Activated CD4-positive, alpha-beta T cell treated with anti-CD3 and anti-CD28 coated beads, Interleukin-2, amount 50 U/mL, for 48 hours (primary cell): ENCODE measurements at places on chromosomes 2 and 18.
A peak's percentile ranks its signal among the peaks of the same experiment; 100 is the strongest.

DNA sequence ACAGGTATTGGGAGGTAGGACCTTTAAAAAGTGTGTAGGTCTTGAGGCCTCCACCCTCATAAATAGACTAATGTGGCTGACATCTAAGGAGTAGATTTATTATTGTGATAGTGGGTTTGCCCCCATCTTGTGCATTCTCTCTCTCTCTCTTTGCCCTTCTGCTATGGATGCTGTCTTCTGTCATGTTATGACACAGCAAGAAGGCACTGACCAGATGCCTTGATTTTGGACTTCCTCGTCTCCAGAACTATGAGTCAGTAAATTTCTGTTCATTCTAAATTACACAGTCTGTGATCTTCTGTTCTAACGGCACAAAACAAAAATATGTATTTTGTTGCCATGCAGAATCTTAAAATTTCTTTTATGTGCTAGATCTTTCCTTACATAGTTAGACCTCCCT, 66.9 kb downstream of the ATAD2B start:
- DNase-seq: no peak

GRCh38 chr2:65901756-65902155, 469.4 kb upstream of the SPRED2 start:
- no peak for DNase-seq

- no peak for DNase-seq
Measured at GRCh38 chr2:73922681-73923080, 4.0 kb upstream of the DGUOK start.

GRCh38 chr2:5766056-5766455, 73.9 kb downstream of the SOX11 start:
- DNase-seq: no peak

GRCh38 chr18:5918205-5918858, 23.0 kb upstream of the TMEM200C start:
- DNase-seq: no peak

GRCh38 chr18:813172-814071, 1.4 kb upstream of the YES1 start:
- DNase-seq: no peak

DNA sequence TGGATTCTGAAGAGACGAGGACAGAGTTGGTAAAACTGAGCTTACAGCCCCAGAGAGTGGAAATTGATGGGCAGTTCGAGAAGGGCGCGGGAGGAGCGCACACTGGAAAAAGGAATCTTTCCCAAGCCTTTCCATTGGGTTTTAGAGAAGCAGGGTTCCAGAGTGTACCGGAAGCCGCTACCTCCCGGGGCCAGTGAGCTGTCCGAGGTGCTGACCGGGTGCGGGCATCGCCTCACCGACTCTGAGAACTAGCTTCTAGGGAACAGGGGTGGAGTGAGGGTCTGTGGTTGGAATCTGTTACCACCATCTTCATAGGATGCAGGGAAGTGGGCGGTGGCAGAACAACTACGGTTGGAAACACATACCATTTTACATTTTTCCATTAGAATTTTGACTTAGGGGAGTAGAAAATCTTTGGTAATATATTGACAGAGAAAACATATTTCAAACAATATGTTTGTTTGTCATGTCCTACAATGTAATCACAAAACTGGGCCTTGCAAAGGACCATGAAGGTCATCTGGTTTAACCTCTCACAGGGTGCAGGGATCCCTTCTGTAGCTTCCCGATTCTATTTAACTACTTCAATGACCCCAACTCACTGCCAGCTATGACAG, 724 bp downstream of the NMS start:
- peak; percentile 13 for DNase-seq

- DNase-seq: no peak
Measured at GRCh38 chr2:63486861-63487290, 101.4 kb downstream of the WDPCP start.

- no peak for DNase-seq
Measured at GRCh38 chr2:10220045-10220901, 82.4 kb upstream of the HPCAL1 start.

- DNase-seq: peak; percentile 29
Measured at GRCh38 chr18:13540477-13541182, 185.7 kb downstream of the FAM210A start.

DNA sequence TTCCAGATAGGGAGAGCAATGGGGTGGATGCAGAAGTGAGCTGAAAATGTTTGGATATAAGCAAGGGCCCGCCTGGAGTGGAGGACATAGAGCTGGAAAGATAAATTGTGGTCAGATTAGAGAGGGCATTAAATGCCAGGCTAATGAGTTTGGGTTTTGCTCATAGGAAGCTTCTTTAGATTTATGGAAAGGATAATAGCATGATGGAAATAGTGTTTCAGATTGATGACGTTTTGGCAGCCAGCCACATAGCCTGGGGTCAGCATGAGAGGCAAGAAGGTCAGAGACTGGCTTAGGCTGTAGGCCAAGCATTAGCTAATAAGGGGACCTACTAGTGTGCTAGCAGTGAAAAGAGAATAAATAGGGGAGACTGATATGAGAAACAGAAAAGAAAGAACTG, 321.6 kb downstream of the STK39 start:
- no peak for DNase-seq

- peak; percentile 23 for DNase-seq
Measured at GRCh38 chr18:26549263-26550094, 1.1 kb upstream of the KCTD1 start.

DNA sequence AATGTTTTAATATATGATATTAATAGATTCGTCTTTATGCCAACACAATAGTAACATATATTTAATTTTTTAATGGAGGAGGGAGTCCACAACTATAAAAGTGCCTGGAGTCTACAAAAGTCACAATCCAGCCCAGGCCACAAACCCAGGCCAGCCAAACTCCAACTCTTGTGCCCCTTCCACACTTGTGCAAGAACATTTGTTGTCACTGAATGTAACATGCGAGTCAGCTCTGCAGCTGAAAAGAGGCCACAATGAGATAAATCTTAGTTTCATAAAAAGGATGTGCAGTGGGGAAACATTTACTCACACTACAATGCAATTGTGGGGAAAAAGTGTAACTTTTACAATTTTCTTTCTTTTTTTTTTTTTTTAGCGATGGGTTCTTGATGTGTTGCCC, 110.8 kb downstream of the MCFD2 start:
- no peak for DNase-seq

- no peak for DNase-seq
Measured at GRCh38 chr2:109144271-109144670, 15.3 kb downstream of the SH3RF3 start.

GRCh38 chr2:28758459-28758858, 6.8 kb downstream of the PPP1CB start:
- DNase-seq: no peak

DNA sequence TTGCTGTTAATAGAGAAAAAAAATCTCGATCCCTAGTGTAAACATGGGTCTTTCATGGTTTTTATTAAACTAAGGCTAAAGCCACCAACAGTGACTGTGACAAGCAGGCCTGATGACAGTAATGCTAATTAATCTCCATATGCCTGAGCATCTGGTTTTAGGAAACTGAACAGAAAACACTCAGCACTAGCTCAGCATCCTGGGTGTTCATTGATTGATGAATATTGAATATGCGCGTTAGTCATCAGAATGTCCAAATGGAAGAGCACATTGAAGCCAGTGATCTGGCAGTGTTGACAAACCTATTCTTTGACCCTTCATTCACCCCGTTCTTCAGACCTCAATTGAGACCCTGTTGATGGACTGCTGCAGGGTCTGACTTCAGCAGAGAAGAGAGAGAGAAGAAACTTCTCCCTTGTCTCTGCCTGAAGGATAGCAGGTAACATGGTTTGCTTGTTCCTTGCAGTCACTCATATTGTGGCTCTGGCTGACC, 283.8 kb downstream of the RDH14 start:
- DNase-seq: no peak

GRCh38 chr18:78895207-78896001, 84.2 kb upstream of the SALL3 start:
- no peak for DNase-seq

DNA sequence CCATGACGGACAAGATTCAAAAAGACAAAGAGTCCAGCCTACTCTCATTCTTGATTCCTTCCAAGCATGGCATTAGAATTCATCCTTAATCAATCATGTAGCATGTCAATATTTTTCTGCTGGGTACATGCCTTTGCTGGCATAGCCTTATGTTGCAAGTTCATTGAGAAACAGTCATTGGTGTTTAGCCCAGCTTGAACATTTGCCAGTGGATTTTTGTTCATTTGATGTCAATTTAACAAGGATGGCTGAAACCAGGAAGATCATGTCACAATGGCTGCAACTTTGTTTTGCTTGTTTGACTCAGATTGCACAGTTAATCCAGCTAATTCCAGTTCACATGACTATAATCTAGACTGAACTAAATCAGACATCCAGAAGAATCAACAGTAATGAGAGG, 1132.2 kb downstream of the LRP1B start:
- no peak for DNase-seq

- no peak for DNase-seq
Measured at GRCh38 chr2:86489542-86489941, 48.4 kb downstream of the KDM3A start.

DNA sequence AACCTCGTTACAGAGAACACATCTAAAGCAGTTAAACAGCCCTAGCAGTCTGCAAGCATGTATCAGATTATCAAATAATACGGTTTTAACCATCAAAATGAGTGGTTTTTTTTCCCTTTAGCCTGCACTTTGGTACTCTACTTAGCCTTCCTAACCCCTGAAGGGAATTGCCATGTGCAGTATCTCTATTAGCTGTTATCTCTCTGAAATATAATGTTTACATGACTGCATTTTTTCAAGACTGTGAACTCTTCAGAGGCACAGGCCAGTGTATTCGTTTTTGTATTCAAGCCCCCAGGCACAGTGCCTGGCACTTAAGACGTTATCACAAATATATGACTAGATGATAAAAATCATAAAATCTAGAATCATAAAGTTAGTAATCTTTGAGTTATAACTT, 509.5 kb downstream of the PARD3B start:
- DNase-seq: no peak

GRCh38 chr2:6866982-6867381, 1.3 kb upstream of the CMPK2 start:
- DNase-seq: no peak

DNA sequence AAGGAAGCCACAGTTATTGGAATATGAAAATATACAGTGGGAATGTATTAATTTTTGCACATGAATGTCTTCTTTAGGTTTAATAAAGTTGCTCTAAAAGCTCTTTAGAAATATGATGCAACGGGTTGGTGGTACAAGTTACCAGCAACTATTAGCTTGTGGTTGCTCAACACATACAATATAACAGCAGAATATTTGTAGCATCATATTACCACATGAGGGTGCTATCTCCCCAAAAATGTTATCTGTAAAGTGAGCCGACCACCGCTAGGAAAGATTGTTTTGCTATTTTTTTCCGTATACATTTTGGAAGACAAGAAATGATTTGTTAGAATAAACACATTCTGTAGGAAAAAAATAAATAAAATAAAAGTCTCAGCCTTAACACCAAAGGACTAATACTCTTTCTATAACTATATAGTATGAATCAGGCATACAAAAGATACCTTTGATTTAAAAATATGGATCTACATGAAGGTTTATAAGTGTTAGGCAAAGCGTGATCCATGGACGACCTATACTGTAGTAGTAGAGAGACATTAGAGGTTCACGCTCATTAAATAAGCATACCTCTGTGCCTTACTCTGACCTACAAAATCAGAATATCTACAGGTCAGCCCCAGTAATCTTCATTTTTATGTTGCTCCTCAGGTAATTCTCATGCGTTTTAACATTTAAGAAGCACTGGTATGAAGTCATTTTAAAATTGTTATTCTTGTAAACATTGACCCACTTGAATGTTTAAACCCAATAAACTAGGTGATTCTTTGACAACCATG, 1110.6 kb upstream of the ACVR2A start:
- DNase-seq: no peak

DNA sequence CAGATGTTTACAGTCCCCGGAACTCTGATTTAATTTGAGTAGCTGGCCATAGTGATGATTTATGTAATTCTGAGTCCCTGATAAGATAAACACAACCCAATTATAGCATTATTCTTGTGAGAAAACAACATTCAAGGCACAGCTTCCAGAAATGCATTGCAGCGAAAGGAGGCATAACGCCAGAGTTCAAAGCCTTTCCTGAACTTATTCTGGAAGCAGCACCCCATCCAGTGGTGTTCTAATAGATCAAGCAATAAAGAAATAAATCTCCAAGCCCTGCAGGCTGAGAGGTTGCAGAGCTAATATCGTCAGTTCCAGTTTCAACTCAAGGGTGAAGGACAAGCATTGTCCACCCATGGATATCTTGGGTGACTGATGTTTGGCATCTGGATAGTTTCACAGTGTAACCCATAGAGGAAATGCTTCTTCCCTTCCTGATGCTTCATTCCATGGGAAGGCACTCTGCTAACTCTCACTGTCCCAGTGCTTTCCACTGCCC, 18.8 kb downstream of the CDH2 start:
- DNase-seq: no peak

- DNase-seq: no peak
Measured at GRCh38 chr2:137847443-137847842, 116.8 kb upstream of the HNMT start.

- DNase-seq: no peak
Measured at GRCh38 chr18:10546557-10547300, 20.9 kb downstream of the NAPG start.

GRCh38 chr2:143083636-143084035, 45.6 kb upstream of the ARHGAP15 start:
- no peak for DNase-seq

DNA sequence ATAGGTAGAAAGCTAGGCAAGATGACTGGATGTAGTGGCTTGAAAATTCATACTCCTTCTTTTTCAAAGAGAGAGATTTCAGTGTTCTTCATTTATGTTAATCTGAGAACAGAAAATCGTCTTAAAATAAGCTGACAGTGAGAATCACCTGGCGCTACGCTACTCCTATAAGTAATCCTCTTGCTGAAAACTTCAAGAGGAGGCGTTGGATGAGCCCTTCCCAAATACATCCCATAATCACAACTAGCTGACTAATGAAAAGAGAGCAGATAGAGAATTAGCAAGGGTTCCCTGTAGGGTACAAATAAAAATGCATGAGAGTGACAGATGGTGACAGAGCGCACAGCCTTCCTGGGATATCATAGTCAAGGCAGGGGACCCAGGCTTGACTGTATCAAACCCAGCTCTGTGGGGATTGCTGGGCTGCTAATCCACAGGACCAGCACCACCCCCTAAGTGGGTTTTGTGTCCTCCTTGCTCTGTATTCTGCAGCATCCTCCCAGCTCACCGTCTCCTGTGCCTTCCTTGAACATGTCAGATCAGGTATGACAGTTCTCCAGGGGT, 280.2 kb downstream of the SP3 start:
- DNase-seq: no peak

DNA sequence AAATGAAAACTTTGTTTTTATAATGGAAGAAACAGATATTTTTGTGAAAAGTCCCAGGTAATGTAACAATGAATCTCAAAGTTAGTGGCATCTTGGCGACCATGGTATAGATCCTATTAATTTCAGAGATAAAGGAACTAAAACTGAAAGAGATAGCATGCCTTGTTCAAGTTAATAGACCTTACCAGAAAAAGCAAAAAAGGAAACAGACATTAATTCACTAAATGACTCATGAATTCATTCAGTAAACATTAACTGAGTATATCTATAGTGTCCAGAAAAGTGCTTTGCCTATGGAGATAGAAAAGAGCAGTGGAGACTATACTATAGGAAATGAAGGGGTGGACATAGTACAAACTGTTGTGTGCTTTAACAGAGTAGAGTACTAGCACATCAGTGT, 763.3 kb downstream of the TRIB2 start:
- no peak for DNase-seq

- peak; percentile 1 for DNase-seq
Measured at GRCh38 chr2:59584958-59585357, 968.5 kb downstream of the BCL11A start.
